ENCODE measurements at places on chromosomes 2 and 18. TPM values are rescaled to one million over a fixed set of nuclear protein-coding genes. Genes with fewer than 3 reads are reported as not detected.

KLHL30 gene
- not detected for total RNA-seq

TMEM247 gene
- total RNA-seq = not detected

ARMC9 gene
- 65.7 TPM for total RNA-seq

GRCh38 chr2:7014174-7014640, 97.0 kb downstream of the RNF144A start:
- DNase-seq = no peak

- DNase-seq = no peak
These were observed 134.4 kb upstream of the APCDD1 start for GRCh38 chr18:10319914-10320600.

IL36RN gene
- total RNA-seq = not detected

DNA sequence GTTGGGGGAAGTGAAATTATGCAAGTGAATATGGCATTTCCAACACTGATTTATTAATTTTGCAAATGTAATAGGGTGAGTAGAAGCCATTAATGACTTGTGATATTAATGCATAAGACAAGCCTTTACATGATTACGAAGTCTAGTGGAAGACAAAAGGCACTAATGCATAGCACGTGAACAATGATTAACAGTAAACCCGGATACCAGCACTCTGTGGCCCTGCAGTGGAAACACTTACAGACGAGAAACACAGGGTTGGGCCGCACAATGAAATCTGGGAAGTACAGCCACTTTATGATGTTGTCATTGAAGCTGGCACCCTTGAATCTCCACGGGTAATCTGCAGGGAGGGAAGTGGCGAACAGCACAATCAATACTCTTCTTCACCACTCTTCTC, 233.4 kb downstream of the NAPG start:
- no peak for DNase-seq

ABHD1 gene
- total RNA-seq = 1.1 TPM

DNA sequence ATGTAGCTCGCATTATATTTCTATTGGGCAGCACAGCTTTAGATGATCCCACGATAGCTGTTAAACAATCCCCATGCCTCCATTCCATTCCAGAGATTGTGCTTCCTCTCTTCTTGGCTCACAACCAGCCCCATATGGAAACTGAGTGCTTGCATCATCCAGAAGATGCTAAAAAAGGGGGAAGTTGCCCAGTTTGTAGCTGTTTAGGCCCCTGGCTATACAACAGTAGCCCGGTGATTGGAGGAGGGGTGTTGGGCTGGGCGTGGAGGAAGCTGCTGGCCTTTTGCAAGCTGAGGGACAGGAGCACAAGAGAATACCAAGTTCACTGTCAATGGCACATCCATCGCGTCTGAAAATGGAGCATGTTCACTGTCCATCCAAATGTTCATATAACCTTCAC, 360.2 kb downstream of the ALK start:
- no peak for DNase-seq

DNA sequence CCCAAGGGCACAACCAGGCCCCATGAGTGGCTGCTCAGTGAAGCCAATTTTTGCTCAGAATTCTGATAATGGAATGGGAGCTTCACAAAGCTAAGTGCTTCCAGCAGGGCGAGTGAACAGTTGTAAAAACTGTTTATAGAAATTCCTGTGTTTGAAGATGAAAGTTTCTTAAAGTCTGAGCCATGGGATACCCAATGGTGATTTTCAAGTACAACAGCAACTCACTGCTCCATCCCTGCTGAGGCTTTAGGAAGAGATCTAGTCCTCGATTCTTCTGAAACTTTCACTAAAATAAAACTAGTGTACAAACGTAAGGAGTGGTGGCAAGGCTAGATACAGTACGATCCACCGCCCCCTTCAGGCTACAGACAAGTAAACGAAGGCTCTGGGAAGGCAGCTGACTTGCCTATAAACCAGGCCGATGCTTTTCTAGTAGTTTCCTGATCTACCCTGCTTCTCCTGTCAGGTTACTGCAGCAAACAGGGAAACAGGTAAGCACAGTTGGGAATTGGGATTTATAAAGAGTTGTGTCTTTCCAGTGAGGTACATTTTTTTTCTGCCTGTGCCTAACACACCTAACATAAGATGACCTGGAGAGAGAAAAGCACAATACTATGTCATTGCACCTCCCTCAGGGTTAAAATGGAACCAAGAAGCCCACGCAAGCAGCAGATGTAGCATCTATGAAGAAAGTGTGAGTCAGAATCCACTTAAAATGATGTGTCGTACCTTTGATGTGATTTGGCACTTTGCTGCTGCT, 108.7 kb downstream of the UXS1 start:
- peak; percentile 56 for DNase-seq

AKAIN1 gene
- total RNA-seq = 4.3 TPM

- no peak for DNase-seq
These were observed 3.8 kb downstream of the EVX2 start for GRCh38 chr2:176079831-176080539.

LRATD1 gene
- 53.6 TPM for total RNA-seq

DNA sequence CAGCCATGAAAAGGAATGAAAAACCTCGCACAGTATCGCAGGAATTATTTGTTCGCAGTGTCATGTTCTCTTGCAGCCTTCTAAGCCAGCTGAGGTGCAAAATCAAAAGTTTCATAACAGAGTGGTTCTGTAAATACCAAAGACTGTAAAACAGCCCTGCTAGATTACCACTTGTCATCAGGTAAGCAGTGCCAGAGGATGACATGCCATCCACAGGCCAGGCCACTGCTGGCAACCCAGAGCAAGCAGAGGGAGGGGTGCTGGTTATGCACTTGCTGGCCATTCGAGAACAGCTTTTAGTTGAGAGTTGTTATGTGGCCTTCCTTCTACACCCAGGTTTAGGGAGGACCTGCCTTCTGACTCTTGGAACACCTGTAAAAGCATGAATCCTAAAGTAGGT, 114.3 kb upstream of the MGAT5 start:
- no peak for DNase-seq

DNA sequence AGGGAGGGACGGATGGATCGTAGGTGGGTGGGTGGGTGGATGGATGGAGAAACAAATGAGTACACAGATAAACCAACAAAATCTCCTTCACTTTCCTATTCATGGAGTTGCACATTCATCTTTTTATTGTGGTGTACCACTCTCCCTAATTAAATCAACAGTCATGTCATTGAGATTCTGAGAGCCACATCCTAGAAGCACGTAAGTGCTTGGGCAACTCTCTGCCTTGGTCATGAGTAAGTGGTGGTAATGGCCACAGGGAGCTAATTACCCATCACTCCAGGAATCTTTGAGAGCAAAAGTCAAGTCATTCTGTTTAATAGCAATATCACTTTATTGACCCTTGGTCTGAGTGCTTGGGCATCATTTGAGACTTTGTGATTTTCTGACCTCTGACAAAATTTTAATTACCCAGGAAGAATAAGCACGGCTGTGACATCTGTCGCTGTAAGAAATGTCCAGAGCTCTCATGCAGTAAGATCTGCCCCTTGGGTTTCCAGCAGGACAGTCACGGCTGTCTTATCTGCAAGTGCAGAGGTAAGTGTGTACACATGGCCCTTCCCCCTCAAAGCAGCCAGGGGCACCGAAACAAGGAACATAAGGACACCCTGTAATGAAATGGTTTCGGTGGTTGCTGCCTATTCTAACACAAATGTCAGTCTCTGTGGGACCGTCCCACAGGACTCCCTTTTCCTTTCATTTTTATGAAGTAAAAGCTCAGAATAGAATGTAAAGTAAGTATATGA, 85.9 kb downstream of the FEZ2 start:
- DNase-seq = no peak

GRCh38 chr2:95353055-95353575, 49.4 kb upstream of the FAHD2A start:
- peak; percentile 10 for DNase-seq

RAX gene
- total RNA-seq = not detected

AQP12B gene
- not detected for total RNA-seq

SS18 gene
- total RNA-seq = 43.4 TPM

GRCh38 chr2:111624411-111625156, 259.4 kb downstream of the ANAPC1 start:
- DNase-seq = no peak

DNA sequence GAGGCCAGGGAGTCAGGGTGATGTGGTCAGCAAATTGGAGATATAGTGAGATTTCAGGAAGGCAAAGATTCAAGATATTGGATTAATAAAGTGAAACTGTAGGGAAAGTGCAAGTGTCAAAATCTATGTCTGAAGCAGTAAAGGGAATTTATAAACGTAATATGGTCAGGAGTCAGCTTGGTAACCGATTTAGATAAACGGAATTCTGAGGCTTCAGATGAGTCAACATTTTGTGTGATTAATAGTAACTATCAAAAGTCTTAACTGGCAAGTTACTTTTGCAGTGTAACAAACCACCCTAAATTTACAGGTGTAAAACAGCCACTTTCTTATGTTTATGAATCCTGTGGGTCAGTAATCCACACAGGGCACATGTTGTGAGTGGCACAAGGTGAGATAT, 10.9 kb downstream of the MTX2 start:
- no peak for DNase-seq

LRP1B gene
- total RNA-seq = 98.4 TPM

DNA sequence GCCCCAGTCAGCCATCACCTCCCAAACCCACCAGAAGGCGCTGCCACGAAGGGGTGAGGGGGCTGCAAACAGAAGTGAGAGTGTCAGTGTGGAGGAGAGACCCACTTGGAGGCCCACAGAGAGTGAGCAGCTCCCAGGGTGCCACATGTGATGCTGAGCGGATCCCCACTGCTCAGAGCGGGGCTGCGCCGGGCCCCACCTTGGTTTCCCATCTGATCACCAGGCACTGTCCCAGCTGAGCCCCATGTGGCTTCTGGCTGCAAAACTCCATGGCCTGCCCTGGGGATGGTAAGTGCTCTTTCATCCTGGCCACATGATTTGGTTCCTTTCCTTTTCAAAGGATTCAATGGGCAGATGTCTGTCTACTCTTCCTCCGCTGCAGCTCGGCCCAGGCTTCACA, 23.8 kb downstream of the SNORC start:
- no peak for DNase-seq

GRCh38 chr18:61597316-61597715, 264.1 kb downstream of the CDH20 start:
- no peak for DNase-seq

KCNE4 gene
- 1.5 TPM for total RNA-seq

GRCh38 chr18:55245211-55245614, 286.0 kb upstream of the CCDC68 start:
- no peak for DNase-seq

DNA sequence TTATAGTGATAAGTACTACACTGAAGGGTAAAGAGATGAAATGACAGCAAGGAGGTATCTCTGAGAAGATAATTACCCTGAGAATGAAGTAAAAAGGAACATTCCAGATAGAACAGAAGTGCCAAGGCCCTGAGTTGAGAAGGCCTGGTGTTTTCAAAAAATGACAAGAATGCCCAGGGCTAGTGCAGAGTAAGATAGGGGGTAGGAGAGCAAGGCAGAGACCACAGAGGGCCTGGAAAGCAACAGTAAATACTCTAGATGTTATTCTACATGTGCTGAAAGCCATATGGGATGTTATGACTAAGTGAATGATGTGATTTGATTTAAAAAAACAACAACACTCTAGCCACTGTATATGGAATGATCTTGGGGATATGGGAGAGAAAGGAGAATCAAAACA, 52.3 kb downstream of the BAZ2B start:
- DNase-seq = no peak

BOLL gene
- total RNA-seq = not detected

KCNF1 gene
- 27.1 TPM for total RNA-seq

DNA sequence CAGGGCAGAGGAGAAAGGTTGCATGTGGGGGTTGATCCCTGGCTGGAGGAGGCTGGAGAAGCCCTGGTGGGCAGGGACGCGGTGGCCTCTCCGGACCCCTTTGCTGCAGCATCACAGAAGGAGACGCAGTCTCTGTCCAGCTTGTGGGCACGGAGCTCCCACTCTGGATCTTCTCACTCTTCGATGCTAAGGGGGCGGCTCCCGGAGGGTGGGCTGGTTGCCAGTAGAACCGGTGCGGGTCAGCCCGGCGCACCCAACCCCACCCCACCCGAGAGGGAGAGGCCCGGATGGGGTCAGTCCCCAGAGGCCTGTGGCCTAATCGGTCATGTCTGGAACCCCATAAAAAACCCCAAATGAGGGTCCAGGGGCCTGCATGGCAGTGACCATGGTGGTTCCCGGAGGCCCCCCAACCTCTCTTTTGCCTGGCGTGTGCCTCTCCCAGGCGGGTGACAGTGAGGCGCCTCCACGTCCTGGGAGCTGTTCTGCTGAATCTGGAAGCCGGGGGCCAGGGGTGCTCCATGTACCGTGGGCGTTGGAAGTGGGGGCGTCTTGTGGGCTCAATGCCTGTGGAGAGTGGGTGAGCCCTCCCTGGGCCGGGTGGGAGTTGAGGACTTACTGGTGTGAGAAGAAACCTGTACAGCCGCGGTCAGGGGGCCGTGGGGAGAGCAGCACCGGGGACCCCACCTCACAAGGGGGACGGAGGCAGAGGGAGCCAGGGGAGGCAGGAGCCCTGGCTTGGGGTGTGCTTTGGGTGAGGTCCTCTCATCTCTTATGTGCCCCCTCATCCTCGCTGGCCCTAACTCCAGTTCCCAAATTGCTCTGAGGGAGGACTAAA, 79.6 kb downstream of the RTP5 start:
- no peak for DNase-seq

DNA sequence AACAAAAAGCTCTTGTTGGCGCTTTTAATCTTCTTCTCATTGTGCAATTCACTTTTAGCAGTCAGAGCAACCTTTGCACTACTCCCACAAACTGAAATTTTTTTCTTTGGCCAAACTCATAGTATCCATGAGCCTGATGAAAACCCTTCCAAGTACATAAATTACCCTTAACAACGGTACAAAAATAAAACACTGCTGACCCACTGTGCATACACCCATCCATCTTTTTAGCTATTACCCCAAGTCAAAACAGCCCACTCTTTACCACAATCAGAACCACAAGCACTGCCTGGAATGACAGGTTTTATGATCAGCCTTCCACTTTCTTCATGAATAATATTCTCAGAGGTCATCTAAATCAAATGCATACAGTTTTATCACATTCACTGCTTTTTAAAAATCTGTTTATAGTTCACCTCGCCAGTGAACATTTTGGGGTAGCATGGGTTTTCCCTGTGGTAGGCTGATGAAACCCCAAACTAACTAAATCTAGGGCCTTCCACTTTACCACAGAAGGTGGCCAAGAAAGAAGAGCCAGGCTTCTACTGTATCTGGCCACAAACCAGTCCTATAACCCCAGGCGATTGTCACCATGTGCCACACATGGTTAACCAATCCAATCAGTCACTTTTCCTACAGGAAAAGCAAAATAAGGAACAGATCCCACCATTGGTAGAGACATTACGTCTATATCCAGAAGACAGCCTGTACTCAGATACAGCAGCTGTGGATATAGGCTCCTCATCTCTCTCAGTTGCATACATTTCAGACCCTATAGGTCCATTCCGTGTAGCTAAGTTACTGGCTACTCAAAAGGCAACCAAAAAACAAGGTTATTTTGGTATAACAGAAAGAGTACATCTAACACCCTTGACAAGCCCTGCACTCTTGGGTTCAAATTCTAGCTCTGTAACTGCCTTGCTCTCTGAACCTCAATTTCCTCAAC, 171.3 kb downstream of the THADA start:
- no peak for DNase-seq

- DNase-seq = no peak
These were observed 20.4 kb upstream of the XDH start for GRCh38 chr2:31434911-31435310.
